ENCODE measurements at places on chromosomes 3 and 15. TPM values are rescaled to one million over a fixed set of nuclear protein-coding genes. Genes with fewer than 3 reads are reported as not detected.
A peak's percentile ranks its signal among the peaks of the same experiment; 100 is the strongest.

DNA sequence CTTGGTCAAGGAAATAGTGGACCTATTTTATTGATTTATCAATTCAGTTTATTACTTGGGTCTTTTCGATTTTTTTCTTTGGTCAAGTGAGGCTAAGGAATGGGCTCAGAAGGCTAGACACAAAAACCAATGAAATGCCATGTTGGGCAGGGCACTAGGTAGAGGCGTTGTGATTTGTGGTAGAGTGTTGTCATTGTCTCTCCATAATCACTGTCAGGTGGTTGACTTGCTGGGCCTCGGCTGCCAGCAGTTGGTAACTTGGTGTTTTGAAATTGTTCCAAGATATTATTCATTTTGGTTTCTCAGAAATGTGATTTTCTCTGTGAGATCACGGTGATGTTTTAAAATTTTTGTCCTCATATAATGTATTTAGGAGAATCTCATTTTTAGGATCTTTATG is 173.6 kb downstream of the KLHL25 start:
- H3K27me3 ChIP-seq: no peaks in the 10 kb centered on the region
- peak; percentile 45 for DNase-seq

The SEMA7A gene
- 26.7 TPM for total RNA-seq

- H3K4me1 ChIP-seq: peaks cover 20% of the 10 kb centered on the region
- H3K27ac ChIP-seq: no peak overlapping the region
- H3K4me3 ChIP-seq: no peak overlapping the region
- H3K27me3 ChIP-seq: peaks cover 25% of the 10 kb centered on the region
Measured at GRCh38 chr3:11769704-11770476, 76.8 kb downstream of the TAMM41 start.

The CLDN18 gene
- total RNA-seq: not detected

The SV2B gene
- total RNA-seq: not detected

The AGTR1 gene
- total RNA-seq: 0.91 TPM

- no peaks in the 10 kb centered on the region for H3K36me3 ChIP-seq
- no peak for DNase-seq
- H3K4me3 ChIP-seq: no peak overlapping the region
- no peaks in the 10 kb centered on the region for H3K4me1 ChIP-seq
- no peaks in the 10 kb centered on the region for H3K27me3 ChIP-seq
- H3K27ac ChIP-seq: no peak overlapping the region
Measured at GRCh38 chr3:190443257-190443656, 6.4 kb downstream of the TMEM207 start.

GRCh38 chr3:19559724-19560442 is 374.1 kb downstream of the EFHB start:
- no peaks in the 10 kb centered on the region for H3K4me1 ChIP-seq
- H3K27ac ChIP-seq: no peak overlapping the region
- no peaks in the 10 kb centered on the region for H3K36me3 ChIP-seq
- H3K4me3 ChIP-seq: no peak overlapping the region

The CFAP161 gene
- 0.27 TPM for total RNA-seq

The MAGEF1 gene
- total RNA-seq: 28.8 TPM

DNA sequence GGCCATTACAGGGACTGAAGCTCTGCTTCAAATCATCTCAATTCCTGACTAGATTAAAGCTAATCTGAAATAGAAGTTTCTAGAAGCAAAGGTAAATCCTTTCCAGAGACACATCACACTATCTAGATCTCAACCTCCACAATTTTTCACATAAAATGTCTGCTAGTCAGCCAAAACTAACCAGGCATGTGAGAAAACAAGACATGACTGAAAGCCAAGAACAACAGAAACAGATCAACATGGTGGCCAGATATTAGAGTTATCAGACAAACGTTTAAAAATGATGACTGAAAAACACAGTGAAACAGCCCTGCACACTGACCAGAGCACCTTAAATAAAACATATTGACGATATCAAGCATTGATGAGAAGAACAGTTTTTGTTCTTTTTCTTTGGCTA is 59.1 kb downstream of the SUMF1 start:
- H3K27ac ChIP-seq: no peak overlapping the region
- H3K4me1 ChIP-seq: peaks cover 4% of the 10 kb centered on the region
- H3K4me3 ChIP-seq: no peak overlapping the region
- no peak for DNase-seq
- peaks cover 2% of the 10 kb centered on the region for H3K36me3 ChIP-seq

Data from astrocyte (in vitro differentiated cells and primary cell).